ENCODE measurements at places on chromosomes 4 and X. TPM values are rescaled to one million over a fixed set of nuclear protein-coding genes. Genes with fewer than 3 reads are reported as not detected.

- DNase-seq = no peak
These were observed 68.3 kb upstream of the SHISA3 start for GRCh38 chr4:42328978-42329377.

- DNase-seq = no peak
These were observed 268.1 kb downstream of the THOC2 start for GRCh38 chrX:123464709-123465108.

Gene MFAP3L
- total RNA-seq = 1.6 TPM

DNA sequence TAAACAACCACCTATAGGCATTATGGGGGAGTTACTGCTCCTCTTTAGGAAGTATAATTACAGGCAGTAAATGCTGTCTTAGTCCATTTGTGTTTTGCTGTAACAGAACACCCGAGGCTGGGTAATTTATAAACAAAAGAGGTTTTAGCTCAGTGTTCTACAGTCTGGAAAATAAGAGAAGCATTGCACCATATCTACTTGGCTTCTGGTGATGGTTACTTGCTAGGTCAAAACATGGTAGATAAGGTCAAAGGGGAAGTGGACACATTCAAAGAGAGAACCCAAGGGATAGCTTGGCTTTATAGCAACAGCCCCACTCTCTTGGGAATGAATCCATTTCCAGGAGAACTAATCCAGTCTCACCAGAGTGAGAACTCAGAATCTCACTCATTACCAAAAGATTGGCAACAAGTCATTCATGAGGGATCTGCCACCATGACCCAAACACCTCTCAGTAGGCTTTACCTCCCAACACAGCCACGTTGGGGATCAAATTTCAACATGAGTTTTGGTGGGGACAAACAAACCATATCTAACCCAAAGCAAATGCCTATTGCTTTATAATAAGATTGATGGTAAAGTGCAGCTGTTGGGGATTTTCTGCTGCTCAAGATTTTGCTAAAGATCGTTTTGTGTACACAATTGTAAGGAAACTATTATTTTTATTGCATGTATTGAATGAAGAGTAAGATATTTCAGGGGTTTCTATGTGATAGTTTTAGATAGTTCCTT lies 32.6 kb downstream of the STAG2 start:
- DNase-seq = no peak

- DNase-seq = no peak
These were observed 19.4 kb upstream of the ATP8A1 start for GRCh38 chr4:42676066-42676951.

GRCh38 chrX:1224954-1225353 lies 12.5 kb upstream of the CRLF2 start:
- no peak for DNase-seq

Gene CT47B1
- not detected for total RNA-seq

Gene ZNF732
- 1.1 TPM for total RNA-seq

Gene CD38
- total RNA-seq = 3.2 TPM

GRCh38 chrX:101411984-101412383 lies 4.0 kb downstream of the HNRNPH2 start:
- no peak for DNase-seq
